ENCODE measurements at places on chromosomes 7 and 10.

GRCh38 chr10:93300288-93300917 lies 181.7 kb downstream of the MYOF start:
- DNase-seq, result no peak

- no peak for DNase-seq
Observed at GRCh38 chr7:155653803-155654202, 9.3 kb downstream of the RBM33 start.

- DNase-seq, result no peak
Observed at GRCh38 chr7:48183370-48183743, 12.1 kb downstream of the ABCA13 start.

- no peak for DNase-seq
Observed at GRCh38 chr7:123351516-123352505, 152.0 kb upstream of the SLC13A1 start.

GRCh38 chr10:128314686-128315085 lies 188.5 kb upstream of the MKI67 start:
- no peak for DNase-seq

DNA sequence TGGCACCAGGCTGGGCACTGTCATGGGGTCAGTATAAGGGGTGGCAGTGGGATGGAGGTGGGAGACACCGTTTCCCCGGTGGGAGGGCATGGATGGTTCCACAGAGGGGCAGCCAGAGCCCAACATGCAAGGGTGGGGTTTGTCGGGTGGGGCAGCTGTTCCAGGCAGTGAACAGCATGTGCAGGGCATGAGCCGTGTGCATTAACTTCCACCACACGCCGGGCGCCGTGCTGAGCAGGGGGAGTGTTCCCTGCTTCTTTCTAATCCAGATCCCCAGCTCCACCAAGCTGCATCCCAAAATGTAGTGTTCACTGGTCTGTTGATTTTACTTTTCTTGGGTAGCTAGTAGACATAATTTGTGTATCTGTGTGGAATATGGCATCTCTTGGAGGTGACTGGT lies 29.3 kb downstream of the ADRA2A start:
- DNase-seq, result no peak

DNA sequence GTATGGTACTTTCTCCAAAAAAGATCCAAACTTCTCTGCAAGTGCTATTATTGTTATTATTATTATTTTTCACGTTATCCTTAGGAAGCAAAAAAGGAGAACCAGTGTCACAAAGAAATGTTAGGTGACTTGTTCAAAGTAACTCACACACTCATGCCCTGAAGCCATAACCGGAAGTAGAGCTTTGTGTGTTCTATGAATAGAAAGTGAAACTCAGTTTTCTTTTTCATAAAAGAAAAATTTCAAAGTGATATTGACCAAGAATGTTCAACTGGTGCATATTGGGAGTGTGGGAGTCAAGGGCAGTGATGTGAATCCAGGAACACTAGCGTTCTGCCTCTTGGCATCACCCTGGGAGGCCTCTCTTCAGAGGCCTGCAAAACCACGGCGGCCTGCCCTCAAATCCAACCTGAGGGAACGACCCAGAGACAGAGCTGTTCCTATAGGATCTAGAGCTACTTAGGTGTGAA lies 106.1 kb downstream of the PRKCQ start:
- DNase-seq, result peak; percentile 20

DNA sequence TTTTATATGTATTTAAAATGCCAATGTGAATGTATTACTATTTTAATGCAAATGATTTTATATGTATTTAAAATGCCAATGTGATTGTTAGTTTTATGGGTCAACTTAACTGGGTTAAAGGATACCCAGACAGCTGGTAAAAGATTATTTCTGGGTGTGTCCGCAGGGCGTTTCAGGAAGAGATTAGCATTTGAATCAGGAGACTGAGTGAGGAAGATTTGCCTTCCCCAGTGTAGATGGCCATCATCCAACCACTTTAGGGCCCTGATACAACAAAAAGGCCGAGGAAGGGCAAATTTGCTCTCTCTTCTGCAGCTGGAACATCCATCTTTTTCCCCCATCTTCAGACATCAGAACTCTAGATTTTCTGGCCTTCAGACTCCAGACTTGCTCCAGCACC lies 116.2 kb downstream of the BAMBI start:
- no peak for DNase-seq

- no peak for DNase-seq
Observed at GRCh38 chr7:7228472-7228871, 46.1 kb downstream of the C1GALT1 start.

DNA sequence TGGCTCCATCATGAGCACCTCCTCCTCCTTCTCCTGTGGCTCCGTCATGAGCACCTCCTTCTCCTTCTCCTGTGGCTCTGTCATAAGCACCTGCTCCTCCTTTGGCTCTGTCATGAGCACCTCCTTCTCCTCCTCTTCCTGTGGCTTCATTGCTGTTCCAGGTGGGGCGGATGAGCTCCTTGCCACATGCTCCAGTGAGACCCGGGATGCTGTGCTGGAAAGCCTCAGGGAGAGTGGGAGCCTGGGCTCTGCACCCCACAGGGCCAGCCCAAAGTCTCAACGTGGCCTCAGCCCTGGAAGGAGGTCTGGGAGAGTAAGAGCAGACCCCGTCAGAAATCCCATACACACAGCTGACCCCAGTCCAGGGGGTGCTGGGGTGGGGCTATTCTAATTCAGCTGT lies 380.7 kb downstream of the TCERG1L start:
- no peak for DNase-seq

DNA sequence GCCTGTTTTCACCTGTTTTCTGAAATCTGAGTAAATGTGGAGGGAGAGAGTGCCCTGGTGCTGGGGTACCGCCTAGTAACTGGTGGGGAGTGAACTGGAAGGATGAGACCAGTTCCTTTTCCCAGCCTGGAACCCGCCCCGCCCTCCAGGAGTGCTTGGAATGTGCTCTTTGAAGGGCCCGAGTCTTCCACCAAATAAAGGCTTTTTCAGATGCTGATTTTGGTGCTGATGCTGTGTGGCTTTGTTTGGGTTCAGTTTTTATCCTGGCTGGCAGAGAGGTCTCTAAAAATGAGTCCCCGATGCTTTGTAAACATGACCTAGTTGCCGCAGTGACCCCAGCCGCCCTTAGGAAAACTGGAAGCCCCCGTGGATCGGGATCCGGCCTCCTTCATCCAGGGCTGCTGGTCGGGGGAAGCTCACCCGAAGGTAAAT lies 25.9 kb downstream of the FOXK1 start:
- DNase-seq, result no peak

DNA sequence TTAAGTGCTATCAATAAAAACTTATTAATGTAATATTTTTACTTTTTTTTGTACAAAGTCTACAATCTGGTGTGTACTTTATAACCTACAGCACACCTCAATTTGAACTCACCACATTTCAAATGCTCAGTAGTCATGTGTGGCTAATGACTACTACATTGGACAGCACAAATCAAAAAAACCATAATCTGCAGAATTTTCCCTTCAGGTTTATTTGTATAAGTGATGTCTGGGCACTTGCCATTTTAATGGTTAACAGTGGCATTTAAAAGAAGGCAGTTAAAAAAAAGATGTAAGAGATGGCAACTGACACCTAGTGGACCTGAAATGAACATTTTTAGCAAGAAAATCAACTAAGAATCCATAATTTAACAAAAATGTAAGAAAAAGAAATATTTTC lies 124.6 kb upstream of the NRBF2 start:
- DNase-seq, result no peak

- no peak for DNase-seq
Observed at GRCh38 chr7:69714886-69715576, 116.8 kb downstream of the AUTS2 start.

DNA sequence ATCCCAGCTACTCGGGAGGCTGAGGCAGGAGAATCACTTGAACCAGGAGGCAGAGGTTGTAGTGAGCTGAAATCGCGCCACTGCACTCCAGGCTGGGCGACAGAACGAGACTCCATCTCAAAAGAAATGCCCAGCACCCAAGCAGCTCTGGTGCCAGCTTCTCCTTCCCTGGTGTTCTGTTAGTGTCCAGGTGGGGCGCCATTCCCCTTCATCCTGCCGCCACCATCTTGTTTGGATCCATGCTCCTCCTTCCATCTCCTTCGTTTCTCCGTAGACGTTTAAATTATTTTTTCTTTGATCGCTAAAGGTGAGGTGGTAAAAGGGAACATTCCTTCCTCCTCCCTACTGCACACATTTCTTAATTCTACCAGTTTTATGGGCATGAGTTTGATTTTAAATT lies 30.3 kb downstream of the PROSER2 start:
- no peak for DNase-seq

- no peak for DNase-seq
Observed at GRCh38 chr7:151822541-151823181, 54.3 kb downstream of the PRKAG2 start.

DNA sequence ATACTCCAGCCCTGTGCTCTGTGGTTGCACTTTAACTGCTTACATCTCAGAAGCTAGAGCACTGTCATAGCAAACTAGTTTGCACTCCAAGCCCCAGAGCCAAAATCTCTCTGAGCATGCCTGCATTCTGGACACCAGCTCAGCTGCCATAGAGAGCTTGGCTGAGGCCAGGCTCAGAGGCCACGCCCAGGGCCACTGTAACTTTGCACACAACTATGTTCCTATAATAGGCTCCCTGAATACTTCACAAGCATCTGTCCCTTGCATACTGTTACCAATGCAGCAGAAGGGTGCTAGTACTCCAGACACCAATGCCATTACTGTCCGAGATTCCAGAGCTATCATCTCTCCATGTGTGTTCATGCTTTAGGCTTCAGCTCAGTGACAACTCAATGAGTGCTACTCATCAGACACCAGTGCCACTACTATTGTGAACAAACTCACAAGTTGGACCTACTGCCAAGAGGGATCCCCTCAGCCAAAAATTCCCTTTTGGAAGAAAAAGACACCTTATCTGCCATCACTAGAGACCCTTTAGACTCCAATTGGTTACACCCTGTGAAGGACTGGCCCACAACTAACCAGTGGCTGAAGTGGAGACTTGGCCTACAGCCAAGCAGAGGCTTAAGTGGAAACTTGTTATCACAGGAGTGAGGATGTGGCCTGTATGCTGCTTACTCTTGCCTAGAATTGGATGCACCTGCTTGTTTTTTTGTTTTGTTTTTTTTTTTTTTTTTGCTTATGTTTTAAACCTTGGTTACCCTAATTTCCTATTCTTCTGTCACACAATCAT lies 211.6 kb upstream of the MAGI2 start:
- DNase-seq, result no peak

DNA sequence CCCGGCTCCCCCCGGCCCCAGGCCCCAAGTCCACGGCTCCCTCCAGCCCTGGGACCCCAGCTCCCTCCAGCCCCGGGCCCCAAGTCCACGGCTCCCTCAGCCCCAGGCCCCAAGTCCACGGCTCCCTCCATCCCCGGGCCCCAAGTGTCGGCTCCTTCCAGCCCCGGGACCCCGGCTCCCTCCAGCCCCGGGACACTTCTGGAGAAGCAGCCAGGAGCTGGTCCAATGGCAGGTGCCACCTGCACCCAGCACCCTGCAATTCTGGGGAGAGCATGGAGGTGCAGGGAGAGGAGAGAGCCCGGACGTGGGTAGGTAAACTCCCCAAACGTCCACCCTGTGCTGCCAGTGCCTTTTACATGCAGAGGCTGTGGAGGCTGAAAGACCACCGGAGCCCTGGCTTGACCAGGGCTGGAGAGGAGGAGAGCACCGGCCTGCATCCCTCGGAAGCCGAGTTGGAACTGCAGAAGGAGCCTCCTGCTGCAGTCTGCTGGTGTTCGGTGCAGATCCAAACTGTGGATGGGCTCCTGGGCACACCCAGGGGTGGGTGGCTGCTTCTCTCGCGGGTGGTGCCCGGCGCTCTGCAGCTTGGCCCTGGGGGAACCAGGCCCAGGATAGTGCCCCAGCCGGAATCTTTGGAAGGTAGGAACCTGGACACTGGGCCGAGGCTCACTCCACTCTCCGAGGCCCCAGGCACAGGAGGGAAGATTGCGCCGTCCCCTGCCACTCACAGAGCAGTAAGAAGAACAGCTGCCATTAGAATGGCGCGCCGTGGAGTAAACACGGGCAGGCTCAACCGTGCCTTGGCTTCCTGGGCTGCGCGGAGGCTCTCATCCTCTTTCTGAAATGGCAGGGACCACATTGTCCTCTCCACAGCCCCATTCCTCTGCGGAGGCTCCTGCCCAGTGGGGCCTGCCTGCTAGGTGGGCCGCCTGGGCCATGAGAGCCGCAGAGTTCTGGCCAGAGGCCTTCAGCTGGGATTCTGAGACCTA lies 14.7 kb downstream of the SHH start:
- no peak for DNase-seq

DNA sequence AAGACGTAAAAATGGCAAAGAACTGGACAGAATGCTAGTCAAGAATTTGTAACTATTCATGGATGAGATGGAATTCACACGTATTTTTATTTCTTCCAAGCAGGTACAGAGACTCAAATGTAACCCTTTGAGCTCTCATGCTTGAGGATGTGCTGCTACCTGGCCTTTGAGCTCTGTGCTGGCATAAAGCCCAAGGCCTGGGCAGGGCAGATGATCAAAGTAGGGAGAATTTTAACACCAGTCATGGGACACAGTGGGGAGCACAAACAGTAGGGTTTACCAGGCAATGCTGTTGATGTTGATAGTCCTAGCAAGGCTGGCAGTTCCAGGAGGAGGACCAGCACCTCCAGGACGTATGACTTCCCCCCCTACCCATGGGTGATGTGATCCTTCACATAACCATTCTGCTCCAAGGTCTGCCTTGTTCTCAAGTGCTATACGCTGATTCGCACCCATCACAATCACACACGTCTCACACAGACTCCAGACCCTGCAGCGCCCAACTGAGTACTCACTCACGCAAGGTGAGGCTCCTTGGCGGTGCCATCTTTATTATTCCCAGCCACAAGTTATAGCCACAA lies 48.6 kb upstream of the DLG5 start:
- no peak for DNase-seq

DNA sequence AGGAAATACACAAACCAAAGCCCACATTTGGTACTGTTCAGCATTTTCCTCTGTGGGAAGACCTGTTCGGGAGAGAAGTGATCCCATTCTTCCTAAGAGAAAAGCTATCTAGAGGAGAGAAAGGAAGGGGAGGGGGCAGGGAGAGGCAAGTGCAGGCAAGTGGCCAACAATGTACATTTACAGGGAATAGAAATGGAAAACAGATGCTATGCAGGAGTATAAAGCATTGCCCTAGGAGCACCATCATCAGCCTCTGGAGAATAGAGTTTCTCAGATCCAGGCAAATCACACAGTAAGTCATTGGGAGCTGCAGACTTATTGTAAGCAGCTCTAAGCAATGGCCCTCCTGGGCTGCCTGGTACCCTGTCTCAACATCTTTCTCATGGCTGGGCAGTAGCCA lies 424.4 kb upstream of the AUTS2 start:
- no peak for DNase-seq

DNA sequence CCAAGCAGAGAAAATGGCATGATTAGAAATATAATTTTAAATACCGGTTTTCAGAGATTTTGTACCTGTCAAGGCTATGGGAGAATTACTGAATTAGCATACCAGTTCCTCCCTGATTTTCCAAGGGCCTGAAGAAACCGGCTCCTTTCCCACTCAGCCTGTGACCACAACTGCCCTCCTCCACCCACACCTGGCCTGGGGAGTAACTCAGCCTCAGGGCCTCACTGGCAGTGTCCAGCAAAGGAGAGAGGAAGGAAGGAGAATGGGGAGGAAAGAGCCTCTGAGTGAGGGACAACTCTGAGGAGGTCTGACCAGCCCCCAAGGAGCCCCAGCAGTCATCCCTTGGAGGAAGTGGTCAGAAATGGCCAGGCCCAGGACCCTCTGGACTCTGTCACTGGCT lies 98.0 kb upstream of the LYZL2 start:
- no peak for DNase-seq

GRCh38 chr10:91798649-91799611 lies 704 bp downstream of the TNKS2 start:
- DNase-seq, result peak; percentile 12
